ENCODE measurements at places on chromosomes 2 and 18.
A peak's percentile ranks its signal among the peaks of the same experiment; 100 is the strongest.

- DNase-seq, result no peak
Observed at GRCh38 chr2:71679491-71679890, 226.1 kb downstream of the DYSF start.

DNA sequence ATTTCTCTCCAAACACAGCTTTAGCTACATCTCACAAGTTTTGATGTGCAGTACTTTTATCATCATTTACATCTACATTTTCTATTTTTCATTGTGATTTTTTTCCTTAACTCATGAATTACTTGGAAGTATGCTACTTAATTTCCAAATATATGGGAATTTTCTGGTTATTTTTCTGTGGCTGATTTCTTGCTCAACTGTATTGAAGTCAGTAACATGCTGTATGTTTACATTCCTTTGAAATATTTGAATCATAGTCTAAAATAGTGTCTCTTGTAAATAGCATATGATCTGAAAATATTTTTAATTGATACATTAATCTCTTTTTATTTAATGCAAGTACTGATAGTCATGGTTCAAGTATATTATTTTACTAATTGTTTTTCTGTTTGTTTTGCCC lies 26.0 kb upstream of the GALNT5 start:
- no peak for DNase-seq

DNA sequence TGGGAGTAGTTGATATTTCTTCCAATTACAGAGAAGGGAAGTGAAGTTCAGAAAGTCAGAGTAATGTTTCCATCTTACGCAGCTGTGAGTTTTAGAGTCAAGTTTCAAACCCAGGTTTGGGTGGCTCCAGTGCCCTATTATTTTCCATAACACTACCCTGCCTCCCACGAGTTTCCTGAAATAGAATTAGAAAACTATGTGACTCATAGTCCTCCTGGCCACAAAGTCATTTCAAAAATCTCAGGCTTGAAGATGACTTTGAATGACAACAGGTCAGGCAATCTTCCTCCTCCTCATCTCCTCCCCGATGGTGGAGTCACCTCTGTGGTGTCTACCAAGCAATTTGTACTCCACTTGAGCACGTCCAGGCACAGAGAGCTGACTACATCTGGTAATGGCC lies 212.3 kb upstream of the TRIB2 start:
- no peak for DNase-seq

DNA sequence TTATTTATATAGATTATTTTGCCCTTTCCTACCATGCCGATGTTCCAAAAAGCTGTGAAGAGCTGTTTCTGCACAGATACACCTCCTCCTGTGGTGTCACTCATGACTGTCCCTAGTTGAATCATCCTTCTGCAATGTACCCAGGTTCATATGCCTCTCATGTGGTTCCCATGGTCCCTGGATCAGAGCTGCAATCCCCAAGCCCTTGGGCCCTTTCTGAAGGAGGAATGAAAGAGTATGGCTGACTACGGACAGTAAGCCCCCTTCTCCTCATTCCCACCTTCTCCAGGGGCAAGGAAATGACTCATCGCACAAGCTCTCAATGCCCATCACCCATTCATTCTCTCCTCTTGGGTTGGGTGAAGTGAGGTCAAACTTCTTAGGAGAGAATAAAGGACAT lies 63.9 kb upstream of the ACVR1 start:
- DNase-seq, result no peak

DNA sequence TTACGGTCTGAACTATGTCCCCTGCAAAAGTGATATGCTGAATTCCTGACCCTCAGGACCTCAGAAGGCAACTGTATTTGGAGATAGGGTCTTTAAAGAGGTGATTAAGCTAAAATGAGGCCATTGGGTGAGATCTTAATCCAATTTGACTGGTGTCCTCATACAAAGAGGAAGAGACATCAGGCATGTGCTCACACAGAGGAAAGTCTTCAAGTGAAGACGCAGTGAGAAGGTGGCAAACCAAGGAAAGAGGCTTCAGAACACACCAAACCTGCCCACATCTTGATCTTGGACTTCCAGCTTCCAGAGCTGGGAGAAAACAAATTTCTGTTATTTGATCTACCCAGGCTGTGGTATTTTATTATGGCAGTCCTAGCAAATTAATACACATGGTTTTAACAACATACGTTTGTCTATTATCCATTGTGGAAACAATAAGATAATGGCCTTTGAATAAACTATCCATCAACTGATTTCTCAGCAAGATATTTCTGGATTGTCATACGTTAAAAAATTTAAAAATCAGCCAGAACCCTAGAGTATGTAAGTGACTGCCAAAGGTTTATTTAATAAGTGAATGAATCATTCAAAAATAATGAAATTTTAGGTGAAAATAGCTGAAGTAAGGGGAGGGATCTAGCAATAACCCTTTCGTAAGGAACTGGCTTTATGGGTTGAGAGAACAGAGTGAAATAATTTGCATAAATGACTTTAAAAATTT lies 6.5 kb downstream of the WIPF1 start:
- DNase-seq, result no peak

- no peak for DNase-seq
Observed at GRCh38 chr2:165544897-165545296, 75.4 kb downstream of the CSRNP3 start.

DNA sequence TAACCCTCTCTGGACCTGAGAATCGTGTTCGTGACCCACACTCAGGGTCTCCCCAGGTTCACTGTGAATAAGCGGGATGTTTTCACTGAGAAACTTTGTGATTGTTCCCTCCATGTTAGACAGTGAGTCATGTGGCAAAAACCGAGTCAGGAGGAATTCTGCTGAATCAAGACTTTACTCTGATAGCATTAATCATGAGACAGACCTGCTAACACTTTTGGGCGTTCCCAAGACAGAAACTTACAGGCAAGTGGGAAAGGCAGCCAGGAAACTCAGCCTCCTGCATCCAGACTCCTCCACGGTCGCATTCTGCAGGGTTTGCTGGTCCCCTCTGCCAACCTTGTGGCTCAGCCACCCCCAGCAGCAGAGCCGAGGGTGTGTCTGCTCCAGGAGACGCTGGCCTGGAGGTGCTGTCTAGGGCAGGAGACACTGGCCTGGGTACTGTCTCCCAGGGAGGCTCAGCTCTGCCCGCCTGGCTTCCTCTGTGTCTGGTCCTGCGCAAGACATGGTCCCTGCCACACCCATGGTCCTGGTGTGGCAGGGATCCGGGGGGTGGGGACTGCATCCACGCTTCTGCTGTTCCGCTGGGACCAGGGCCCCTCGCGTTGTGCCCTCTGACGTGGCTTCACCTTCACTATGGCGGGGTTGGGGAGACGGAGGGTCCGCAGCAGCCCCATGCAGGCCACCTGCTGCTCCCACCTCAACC lies 177.4 kb downstream of the TWIST2 start:
- no peak for DNase-seq

DNA sequence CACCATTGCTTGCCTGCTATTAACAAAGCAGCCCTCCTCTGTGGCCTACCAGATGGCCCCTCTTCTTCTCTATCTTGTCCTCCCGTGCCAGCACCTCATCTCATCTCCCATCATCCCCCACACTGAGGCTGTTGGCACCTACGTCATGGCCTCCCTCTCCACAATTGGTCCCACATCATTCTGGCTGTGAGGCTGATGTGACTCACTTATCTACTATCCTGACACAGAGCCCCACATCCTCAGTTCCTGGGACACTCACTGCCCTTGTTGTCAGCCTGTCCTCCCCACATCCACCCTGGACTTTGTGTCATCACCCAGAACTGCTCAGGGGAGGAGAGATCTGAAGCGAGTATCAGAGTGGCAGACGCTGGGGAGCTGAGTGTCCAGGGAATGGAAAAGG lies 102.9 kb downstream of the MRO start:
- DNase-seq, result no peak

DNA sequence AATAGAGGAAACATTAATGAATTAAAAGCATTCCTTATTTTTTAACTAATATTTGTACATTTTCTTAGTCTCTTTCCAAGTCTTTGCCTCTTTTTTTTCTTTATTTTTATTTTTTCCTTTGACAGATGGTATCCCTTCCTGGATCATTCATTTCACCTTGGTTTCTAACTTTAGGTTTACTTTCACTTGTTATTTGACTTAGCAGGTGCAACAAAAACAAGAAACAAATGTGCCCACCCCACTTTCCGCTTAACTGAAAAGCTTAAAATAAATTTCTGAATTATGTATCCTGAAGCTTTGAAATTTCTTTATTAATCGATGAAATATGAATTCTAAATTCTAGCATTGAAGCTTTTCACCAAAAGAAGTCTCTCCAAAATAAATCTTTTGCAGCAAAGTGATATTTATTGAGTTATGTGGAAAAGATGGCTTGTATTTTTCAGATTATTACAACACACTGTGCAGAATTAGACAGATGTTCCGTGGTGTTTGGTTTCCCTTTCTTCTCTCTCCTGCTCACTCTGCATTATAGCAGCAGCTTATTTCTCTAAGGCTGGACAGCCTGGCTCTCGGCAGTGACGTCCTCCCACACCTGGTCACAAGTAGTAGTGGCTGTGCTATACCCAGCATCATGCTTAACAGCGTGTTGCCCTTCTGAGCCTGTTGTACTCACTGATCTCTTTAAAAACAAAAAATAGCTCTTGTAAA lies 99.1 kb upstream of the ZNF397 start:
- no peak for DNase-seq

- no peak for DNase-seq
Observed at GRCh38 chr2:159441182-159441581, 154.7 kb upstream of the WDSUB1 start.

DNA sequence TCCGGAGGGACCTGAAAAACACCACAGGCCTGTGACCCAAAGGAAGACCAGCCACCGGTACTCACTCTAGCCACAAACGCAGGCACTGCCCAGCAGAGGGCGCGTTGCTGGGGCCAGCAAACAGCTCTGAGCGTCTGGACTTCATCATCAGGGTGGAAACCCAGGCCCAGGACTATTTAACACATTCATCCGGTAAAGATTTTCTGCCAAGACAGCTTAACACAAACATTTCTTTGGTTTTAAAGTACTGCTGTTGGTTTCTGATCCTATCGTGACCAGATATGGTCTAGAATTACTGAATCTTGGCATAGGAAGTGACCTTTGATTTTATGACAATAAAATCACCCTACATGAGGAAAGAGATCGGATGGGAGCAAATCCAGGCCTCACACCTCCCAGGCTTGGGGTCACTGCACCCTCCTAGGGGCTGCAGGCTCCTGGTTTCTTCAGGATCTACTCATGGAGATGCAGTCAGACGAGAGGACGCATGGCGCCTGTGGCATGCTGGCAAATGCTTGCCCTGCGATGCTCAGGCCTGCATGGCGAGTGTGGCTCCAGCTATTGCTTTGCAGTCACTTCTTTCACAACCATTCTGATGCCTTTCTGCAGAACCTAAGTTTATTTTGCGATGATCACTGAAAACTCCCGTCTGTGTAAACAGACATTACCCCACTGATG lies 130.4 kb downstream of the COL4A4 start:
- no peak for DNase-seq

GRCh38 chr2:169095621-169096105 lies 26.3 kb downstream of the DHRS9 start:
- DNase-seq, result no peak

DNA sequence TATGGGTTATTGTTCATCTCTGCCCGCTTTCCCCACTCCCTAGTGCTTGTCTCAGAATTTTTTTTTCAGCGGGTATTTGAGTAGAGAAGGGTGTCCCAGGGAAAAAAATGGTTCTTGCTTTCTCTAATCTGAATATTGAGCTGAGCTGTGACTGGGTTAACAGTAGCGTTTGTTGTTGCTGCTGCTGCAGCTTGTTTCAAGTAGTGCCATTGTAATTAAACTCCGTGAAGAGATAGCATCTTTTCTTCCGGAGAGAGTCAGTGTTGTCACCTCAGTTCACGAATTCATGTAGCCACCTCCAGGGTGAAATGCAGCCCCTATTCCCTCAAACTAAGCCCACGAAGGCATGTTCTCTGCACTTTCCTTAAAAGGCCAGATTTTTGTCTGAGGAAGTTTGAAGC lies 1.5 kb upstream of the AAK1 start:
- DNase-seq, result no peak

- DNase-seq, result no peak
Observed at GRCh38 chr2:85744055-85744454, 9.7 kb upstream of the ATOH8 start.

GRCh38 chr18:51066273-51066672 lies 36.3 kb downstream of the SMAD4 start:
- no peak for DNase-seq

DNA sequence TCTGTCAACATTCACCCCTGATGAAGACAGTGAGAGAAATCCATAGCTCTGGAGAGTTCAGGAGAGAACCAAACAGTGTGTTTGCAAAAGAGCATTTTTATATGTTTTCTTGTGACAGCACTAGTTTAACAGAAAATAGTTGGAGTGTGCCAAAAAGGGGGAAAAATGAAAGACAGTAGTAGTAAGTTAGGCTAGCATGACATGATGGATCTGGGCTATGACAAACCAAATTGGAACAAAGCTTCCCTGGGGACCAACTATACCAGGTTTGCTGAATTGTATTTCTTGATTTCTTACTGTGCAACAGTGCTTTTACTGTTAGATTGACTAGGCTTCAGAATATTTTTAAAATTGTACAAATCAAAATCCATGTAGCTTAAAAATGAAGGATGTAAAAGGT lies 159.8 kb downstream of the ARHGAP15 start:
- no peak for DNase-seq

DNA sequence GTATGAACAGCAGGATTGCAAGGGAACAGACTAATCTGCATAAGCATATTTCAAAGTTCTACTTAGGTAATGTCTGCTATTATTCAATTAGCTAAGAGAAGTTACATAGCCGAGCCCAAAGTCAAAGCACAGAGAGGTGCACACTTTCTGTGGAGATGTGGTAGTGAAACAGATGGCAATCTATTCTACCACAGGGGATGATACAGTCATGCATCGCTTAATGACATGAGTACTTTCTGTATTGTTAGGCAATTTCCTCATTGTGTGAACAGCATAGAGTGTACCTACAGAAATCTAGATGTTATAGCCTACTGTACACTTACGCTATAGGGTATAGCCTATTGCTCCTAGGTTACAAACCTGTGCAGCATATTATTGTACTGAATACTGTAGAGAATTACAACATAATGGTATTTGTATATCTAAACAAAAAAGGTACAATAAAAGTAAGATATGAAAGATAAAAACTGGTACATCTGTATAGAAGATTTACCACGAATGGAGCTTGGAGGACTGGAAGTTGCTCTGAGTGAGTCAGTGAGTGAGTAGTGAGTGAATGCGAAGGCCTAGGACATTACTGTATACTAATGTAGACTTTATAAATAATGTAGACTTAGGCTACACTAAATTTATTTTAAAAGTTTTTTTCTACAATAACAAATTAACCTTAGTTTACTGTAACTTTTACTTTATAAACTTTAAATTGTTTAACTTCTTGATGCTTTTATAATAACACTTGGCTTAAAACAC lies 197.6 kb downstream of the MBD5 start:
- no peak for DNase-seq

- no peak for DNase-seq
Observed at GRCh38 chr2:5392658-5393057, 299.5 kb upstream of the SOX11 start.

GRCh38 chr2:3464401-3465005 lies 54.8 kb downstream of the ADI1 start:
- DNase-seq, result peak; percentile 11

GRCh38 chr2:20334605-20335203 lies 15.9 kb downstream of the PUM2 start:
- no peak for DNase-seq

GRCh38 chr18:41553716-41554115 lies 401.3 kb upstream of the PIK3C3 start:
- no peak for DNase-seq
